ENCODE measurements at places on chromosomes 2 and 18. TPM values are rescaled to one million over a fixed set of nuclear protein-coding genes. Genes with fewer than 3 reads are reported as not detected.

SDC1 gene
- 146 TPM for total RNA-seq

IAH1 gene
- 44.8 TPM for total RNA-seq

XDH gene
- total RNA-seq, result 28.1 TPM

TSPYL6 gene
- total RNA-seq, result not detected

ATP6V1B1 gene
- total RNA-seq, result not detected

MARCO gene
- 47.0 TPM for total RNA-seq

MDH1 gene
- 116 TPM for total RNA-seq

KIF1A gene
- total RNA-seq, result 2.7 TPM

ANKRD29 gene
- 0.75 TPM for total RNA-seq

CPS1 gene
- total RNA-seq, result 0.68 TPM

CXCR2 gene
- total RNA-seq, result not detected

PLA2R1 gene
- total RNA-seq, result 18.2 TPM

POMC gene
- not detected for total RNA-seq

LYG1 gene
- total RNA-seq, result not detected

ZNF892 gene
- total RNA-seq, result not detected

SERPINB13 gene
- not detected for total RNA-seq

STARD6 gene
- total RNA-seq, result not detected

CYP27C1 gene
- total RNA-seq, result 0.20 TPM

All from transverse colon (tissue), 4 donors.